ENCODE measurements at places on chromosomes 16 and 17.

DNA sequence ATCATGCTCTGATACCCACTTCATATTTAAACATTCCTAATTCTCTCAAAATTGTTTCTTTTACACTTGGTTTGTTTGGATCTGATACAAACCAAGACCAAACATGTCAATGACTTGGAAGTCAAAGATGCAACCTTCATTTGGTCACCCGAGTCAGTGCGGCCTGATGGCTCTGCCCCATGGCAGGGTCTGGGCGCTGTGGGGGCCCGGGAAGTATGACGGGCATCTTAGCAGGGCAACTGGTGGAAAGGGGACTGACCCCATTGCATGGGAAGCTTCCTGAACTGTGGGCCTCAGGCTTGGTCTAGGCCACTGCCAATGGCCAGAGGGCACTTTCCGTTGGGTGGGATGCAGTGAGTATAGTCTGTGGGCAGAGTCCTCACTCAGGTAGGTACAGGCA is 178.0 kb downstream of the KATNIP start:
- DNase-seq = no peak

DNA sequence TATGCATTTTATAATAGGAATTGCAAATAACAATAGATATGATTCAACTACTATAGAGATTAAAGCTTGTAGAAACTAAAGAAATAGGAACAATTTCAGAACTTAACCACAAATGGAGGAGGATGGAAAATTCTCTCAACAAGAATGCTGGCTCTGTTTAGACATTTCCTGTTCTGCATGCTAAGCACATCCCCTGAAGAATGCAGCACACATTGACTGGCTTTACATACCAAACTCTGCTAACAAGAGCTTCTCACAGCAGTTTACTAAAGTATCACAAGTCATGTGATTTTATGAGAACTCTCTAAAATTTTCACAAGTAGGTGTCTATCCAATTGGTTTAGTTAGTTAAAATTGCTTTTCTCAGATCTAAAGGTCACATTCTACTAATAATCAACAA is 85.2 kb downstream of the SPAG9 start:
- no peak for DNase-seq

GRCh38 chr17:44990994-44991393 is 22.9 kb upstream of the C1QL1 start:
- DNase-seq = no peak

DNA sequence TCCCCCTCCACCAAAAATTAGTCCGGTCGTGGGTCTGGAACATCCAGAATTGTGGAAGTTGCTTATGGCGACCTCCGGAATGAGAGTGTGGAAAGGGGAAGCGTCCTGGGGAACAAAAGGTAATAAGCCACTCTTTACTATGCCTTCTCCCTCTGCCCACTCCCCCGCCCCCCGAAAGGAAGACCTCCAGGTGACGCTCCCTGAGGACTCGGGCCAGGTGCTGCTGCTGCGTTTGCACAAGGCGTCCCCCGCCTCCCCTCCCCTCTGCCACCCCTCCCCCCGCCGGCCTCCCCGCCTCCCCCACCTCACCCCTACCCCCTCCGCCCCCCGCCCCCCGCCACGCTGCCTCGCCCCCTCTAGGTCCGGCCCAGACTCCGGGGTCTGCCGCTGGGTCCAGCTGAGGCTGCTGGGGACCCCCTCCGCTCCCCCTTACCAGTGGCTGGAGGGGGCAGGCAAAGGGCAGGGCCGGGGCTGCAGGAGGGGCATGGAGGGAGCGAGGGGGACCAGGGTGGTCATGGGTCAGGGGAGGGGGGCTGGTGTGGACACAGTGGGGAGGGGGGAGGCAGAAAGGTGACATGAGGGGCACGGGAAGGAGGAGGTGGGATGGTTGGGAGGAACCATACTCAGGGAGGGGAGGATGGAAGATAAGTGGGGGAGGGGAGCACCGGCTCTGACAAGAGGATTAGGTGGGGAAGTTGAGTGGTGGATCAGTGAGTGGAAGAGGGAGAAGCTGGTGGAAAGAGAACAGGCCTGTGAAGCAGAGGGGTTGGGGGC is 23.6 kb downstream of the ALOX12B start:
- no peak for DNase-seq

DNA sequence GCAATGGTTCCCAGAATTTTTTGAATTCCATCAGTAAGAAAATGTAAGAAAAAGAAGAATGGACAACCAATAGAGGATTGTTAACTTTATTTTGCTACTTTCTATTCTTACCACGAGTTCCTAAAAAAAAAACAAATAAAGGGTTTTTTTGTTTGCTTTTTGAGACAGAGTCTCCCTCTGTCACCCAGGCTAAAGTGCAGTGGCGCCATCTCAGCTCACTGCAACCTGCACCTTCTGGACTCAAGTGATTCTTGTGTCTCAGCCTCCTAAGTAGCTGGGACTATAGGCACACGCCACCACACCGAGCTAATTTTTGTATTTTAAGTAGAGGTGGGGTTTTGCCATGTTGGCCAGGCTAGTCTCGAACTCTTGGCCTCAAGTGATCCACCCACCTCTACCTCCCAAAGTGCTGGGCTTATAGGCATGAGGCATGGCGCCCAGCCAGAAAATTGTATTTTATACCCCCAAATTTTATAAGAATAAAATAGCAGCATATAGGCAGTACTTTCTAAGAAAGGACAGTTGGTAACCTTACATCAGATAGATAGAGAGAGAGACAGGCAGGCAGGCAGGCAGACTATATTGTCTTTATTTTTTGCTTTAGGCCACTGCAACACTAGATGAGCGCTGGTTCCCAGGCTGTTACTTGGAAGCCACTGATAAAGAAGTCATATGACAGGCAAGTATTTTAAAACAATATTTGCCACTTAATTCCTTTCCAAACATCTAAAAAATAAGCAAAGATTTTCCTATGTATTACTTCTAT is 127.5 kb downstream of the VPS53 start:
- DNase-seq = no peak

- DNase-seq = no peak
These were observed 53.2 kb downstream of the AMFR start for GRCh38 chr16:56372013-56372634.

GRCh38 chr17:1109606-1110540 is 69.9 kb downstream of the ABR start:
- no peak for DNase-seq

GRCh38 chr17:49508866-49509587 is 13.9 kb downstream of the NGFR start:
- DNase-seq = no peak

DNA sequence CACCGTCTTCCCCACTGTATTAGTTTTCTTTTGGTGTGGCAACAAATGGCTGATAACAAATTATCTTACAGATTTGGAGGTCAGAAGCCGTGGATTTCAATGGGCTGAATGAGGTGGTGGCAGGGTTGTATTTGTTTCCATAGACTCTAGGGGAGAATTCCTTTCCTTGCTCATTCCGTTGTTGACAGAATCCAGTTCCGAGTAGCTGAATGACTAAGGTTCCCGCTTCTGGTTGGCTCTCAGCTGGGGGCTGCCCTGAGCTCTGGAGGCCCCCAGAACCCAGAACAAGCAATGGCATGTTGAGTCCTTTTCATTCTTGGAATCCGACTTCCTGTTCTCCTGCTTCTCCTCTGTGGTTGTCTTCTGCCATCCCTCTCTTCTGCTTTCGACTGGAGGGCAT is 280.4 kb downstream of the SNX29 start:
- no peak for DNase-seq

DNA sequence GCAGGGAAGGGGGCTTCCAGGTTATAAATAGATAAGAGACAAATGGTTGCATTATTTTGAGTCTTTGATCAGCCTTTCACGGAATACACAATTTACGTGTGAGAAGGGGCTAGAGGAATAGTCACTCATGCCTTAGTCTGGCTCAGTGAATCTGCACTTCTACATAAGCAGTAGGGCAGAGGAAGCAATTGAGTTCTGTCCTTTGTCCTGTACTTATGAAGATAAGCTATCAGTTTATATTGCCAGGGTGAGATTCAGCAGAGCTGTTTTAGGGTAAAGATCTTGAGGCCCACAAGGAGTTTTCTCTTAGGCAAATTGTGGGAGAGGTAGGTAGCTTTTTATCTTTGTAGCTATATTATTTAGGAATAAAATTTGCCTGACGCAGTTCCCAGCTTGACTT is 33.3 kb downstream of the TOM1L1 start:
- DNase-seq = no peak

DNA sequence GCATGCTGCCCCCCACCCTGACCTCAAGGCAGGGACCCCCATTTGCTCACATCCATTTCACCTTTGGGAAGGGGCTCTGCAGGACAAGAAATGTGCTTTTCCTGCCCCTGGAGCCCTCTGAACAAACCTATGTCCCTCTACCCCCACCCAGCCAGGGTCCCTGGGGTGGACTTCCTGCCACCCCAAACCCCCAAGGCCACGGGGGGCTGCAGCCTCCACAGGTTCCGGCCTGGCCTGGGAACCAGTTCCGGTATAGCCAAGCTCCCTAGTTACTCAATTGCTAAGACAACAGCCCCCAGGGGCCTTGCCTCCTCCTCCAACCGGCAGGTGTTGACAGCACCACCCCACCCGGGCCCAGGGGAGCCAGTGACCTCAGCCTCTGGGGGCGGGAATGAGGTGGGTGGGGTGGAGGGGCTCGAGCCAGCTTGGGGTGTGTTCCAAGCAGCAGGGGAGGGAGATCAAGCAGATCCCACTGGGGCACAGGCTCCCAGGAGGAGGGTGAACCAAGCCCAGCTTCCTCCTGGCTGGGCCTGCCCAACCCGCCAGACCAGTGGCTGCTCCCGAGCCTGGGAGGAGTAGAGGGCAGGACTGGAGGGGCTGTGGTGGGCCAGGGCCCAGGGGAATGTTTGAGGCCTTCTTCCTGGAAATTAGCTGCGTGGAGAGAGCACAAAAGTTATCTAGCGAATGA is 6.6 kb downstream of the PNMT start:
- DNase-seq = peak; percentile 58

GRCh38 chr16:3983081-3983520 is 102.6 kb upstream of the CREBBP start:
- DNase-seq = no peak

DNA sequence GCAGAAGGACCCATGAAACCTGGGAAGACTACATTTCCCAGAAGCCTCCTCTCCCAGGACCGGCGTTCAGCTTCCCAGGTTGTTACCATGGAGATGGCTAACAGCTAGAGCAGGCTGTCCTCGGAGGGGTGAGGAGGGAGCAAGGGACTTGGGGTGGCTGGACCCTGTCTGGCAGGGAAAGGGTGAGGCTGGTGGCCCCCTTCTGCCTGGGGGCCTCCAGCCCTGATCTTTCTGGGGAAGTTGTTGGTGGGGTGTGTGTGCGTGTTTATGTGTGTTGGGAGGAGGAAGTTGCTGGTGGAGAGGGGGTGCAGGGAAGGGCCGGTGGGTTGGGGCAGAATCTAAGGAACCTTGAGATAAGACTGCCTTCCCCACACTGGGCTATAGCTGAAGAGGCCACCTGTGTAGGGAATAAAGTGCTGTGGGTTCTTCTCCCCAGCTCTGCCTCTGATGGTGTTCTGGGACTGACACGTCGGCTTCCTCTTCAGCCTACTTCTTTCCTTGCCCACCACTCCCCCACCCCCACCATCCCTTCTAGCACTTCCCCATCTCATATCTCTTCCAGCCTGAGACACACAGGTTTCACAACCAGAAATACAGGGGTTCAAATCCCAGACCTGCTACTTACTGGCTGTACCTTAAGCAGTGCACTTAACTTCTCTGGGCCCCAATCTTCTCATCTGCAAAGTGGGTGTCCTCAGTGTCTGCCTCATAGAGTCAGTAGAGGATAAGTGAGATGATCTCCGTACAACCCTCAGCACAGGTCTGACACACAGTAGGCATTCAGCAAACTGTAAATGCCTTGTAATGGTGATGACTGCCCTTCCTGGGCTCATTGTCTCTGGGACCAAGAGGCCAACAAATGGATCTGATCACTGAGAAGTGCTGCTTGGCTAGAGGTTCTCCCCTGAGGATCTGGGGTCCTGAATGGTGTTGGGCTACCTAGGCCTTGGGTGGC is at the start of gene DRC7:
Gene DRC7 (plus strand): TSS at position 82 of the 955 bp plus-strand sequence. CDS start 3,144 bp downstream, outside the sequence.
- DNase-seq = no peak

GRCh38 chr16:83923581-83924365 is 24.9 kb downstream of the MLYCD start:
- DNase-seq = no peak

DNA sequence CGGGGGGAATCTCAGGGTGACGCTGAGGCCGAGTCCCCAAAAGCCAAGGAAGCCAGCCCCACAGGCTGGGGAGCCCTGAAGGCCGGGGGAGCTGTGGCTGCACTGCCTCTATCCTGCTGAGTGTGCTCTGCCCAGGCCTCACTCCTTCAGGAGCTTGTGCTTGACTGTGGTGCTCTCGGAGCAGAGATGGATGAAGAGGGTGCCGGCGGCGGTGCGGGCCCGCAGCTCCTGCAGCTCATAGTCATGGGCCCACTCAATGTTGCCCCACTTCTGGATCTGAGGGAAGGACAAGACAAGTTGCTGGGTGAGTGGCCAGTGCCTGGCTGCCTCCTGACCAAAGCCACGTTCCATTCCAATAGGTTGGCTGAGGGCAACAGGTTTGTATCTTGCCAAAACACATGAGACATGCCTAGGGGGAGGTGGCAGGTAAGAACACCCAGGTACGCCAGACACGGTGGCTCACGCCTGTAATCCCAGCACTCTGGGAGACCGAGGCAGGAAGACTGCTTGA is 20.5 kb downstream of the ATPAF2 start:
- no peak for DNase-seq

DNA sequence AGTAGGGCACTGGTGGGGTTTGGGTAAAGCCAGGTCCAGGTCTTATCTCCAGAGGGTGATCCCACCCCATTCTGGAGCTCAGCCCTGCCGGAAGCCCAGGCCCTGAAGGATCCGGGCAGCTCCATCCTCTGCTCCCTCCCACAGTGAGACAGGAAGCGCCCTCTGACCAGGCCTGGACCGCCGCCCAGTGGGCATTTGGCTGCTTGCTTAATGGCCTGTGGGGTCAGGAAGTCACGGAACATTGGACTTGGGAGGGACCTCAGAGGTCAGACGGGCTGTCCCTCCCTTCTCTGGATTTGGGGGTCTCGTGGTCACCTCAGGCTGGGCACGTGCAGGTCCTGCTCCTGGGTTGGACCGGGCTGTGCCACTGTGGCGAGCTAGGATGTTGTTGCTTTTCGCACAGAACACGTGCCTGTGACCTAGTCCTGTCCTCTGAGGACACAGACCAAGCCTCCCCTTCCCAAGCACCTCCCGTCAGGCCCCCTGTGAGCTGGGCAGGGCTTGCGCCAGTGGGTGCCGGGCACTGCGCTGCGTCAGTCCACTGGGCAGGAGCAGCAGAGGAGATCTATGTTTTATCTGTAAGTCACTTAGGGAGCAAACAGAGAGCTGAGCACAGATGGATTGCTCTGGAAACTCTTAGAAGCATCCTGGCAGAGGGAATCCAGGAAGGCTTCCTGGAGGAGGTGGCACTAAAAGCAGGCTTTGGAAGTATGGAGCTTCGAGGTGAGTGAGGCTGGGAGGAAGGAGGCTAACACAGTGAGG is 49.4 kb upstream of the GSE1 start:
- no peak for DNase-seq

DNA sequence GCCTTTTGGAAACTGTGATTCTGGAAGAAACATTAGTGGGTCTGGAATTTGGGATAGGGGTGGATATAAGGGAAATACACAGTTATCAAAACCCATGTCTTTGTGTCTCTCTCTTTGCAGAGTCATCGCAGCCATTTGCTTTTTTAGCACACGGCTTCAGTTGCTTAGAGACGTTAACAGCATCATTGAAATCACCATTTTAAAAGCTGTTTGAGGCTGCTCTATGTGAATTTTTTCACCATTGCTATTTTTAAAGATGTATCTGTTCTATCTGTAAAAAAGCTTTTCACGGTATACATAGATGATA is 47.3 kb downstream of the OMG start:
- no peak for DNase-seq

- DNase-seq = no peak
These were observed 52.3 kb upstream of the LGALS9 start for GRCh38 chr17:27578718-27579085.
